SK-N-MC (cell line): ENCODE measurements at places on chromosomes 11 and 22.

- no peak for DNase-seq
Measured at GRCh38 chr11:61607920-61608599, 27.2 kb upstream of the SYT7 start.

- no peak for DNase-seq
Measured at GRCh38 chr22:46074771-46075551, 75.4 kb upstream of the PPARA start.

DNA sequence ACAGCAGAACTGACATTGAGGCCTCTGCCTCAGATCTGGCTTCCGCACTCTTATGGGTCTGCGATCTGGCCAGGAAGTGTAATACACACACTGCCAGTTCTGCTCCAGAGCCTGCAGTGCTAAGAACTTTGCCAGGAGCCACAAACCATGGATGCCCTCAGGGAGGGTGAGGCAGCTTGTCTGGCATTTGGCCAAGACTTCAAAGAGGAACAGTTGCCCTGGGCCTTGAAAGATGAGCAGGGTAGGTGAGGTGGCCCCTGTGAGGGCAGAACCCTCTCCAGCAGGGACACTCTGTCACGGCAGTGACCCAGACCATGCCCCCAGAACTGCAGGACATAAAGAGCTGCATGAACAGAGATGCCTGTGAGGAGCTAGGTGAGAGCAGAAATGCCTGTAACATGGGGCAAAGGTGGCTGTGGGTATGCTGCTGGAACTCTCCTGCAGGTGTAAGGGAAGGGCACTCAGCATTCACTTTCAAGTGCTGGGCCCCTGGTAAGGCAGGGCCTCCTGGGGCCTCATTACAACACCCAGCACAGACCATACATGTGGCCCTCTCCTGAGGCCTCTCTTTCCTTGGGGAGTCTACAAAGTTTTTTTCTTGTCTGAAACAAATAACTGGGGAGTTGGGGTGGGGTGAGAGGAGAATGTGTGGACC is 47.3 kb downstream of the NEU3 start:
- DNase-seq, result no peak

DNA sequence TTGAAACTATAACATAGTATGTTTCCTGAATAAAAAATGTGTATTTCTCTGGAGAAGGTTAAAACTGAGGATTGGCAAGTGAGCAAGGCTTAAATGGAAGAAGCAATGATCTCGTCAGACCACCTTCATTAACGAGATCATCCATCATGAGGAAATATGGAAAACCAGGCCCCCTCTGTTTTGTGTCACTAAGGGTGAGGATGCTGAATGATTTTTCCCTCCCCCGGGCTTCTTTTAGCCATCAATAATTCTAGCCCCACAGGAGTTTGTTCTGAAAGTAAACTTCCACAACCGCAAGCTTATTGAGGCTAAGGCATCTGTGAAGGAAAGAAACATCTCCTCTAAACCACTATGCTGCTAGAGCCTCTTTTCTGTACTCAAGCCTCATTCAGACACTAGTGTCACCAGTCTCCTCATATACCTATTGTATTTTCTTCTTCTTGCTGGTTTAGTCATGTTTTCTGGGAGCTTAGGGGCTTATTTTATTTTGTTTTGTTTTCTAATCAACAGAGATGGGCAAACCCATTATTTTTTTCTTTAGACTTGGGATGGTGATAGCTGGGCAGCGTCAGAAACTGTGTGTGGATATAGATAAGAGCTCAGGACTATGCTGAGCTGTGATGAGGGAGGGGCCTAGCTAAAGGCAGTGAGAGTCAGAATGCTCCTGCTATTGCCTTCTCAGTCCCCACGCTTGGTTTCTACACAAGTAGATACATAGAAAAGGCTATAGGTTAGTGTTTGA is 5.8 kb upstream of the HBE1 start:
- no peak for DNase-seq

GRCh38 chr11:1391165-1392075 is 1.7 kb downstream of the BRSK2 start:
- no peak for DNase-seq

- DNase-seq, result no peak
Measured at GRCh38 chr11:42397483-42397882, 914.3 kb upstream of the API5 start.

DNA sequence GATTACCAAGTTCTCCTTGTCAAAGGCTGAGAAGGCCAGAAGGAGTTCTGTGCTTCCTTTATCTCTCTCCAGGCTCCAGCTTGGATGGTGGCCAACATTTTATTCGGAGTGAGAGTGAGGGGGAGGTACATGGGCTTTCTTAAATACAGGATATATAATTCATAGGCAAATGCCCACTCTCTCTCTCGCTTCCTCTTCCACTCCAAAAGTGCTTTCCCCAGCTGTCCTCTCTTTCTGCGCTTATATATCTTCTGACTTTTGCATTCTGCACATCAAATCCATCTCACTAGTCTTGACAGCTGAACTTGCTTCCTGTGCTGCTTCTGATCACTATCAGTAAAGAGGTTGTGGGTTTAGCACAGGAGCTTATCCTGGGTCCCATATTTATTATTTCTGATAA is 125.4 kb upstream of the ARHGAP20 start:
- DNase-seq, result no peak

DNA sequence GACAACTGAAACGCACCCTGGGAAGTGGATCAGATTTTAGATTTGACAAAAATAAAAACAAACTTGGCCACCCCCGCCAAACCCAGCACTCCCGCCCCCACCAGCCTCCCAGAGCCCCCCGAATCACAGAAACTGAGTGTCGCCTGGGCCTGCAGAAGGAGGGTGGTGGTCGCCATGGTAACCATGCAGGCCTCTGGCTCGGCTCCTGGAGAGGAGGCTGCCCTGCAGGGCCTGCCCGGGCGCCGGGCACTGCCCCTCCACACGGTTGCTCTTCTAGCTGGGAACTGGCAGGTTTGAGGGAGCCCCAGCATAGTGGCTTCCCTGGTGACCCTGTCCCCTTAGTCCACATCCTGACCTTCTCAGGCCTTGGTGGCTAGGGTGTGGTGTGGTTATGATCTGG is 19.3 kb downstream of the CACNA1I start:
- DNase-seq, result no peak

- no peak for DNase-seq
Measured at GRCh38 chr11:35501776-35502175, 23.6 kb downstream of the PAMR1 start.

DNA sequence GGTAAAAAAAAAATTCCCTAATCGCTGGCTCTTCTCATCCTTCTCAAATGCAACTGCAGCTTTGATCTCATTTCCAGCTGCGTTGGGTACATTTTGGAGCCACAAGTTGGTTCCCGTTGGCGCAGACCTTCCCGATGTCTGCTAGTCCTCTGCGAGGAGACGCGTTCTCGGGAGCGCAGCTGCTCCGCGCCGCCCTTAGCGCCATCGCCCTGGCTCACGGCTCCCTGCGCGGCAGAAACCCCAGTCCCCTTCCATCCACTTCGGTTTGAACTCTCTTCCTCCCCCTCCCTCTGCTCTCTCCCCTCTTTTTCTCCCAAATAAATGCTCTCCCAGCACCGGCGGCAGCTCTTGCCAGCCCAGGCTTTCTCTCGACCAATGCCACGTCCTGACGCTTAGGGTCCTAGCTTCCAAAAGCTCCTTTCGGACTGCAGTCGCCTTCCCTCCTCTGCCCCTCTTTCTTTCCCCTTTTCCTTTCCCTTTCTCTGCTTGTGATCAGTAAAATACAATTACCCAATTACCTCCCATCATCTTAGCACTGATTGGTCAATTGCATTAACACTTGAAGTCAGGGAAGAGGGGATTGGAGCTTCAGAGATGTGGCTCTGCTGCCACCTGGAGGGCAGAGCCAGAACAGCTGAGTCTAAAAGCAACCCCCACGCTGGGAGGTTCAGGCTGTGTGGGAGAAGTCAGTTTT is 1165.7 kb downstream of the LRRC4C start:
- DNase-seq, result peak; percentile 86
